HT1080 (cell line): ENCODE measurements at places on chromosomes 12 and 14. TPM values are rescaled to one million over a fixed set of nuclear protein-coding genes. Genes with fewer than 3 reads are reported as not detected.
A peak's percentile ranks its signal among the peaks of the same experiment; 100 is the strongest.

PLA2G1B gene
- total RNA-seq, result not detected in 2 replicates

- DNase-seq, result peak; percentile 81
Measured at GRCh38 chr12:48795550-48796455, 6.9 kb upstream of the ADCY6 start.

DPPA3 gene
- not detected in 2 replicates for total RNA-seq

GRCh38 chr12:52792185-52793029 is 3.5 kb downstream of the KRT3 start:
- DNase-seq, result no peak

PLEKHG3 gene
- total RNA-seq, result 23.5 and 27.9 TPM in 2 replicates

RNFT2 gene
- 5.6 and 6.0 TPM in 2 replicates for total RNA-seq

DNA sequence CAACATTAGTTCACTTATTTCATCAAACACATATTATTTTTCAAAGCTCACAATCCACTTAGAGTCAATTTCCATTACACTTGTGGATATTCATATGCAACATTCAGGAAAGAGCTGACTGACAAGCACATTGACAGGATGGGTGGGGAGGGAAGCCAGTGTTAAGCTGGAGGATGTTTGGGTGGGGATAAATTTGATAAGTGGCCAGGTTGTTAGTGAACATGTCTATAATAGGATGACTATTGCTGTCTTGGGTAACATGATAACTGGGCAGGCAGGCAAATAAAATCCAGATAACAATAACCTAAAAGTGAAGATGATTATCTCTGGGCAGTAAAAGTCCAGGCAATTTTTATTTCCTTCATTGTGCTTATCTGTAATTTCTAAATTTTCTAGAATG is 73.8 kb upstream of the OSBPL8 start:
- no peak for DNase-seq

DNA sequence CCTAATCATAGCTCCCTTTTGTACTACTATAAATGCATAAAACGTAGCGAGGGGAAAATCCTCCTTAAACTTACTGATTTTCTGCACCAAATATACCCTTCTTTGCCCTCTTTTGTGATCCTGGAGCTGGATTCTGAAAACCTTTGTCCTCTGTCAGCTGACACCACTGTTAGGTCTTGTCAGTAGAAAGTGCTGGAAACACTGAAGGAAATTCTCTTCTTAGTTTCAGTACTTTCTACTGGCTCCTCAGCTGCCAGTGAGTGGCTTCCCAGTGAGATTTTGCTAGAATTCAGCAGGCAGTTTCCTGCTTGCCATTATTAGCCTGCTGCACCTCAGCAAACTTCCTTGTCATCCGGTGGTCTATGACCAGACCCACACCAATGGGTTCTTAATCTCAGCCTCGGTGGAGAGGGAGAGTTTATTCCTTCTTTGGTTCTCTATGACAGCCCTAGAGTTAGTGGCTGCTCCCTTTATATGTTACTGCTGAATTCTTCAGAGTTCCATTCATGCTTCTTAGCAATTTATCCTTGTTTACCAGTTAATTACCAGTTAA is 476.2 kb downstream of the FSCB start:
- no peak for DNase-seq

- DNase-seq, result peak; percentile 43
Measured at GRCh38 chr12:15276088-15276698, 46.1 kb upstream of the PTPRO start.

PLBD1 gene
- not detected in 2 replicates for total RNA-seq

AKAP5 gene
- total RNA-seq, result 1.1 TPM in 2 replicates

GRCh38 chr14:90518941-90519256 is 122.1 kb downstream of the CALM1 start:
- DNase-seq, result peak; percentile 26

KRT85 gene
- not detected in 2 replicates for total RNA-seq

HOXC11 gene
- not detected in 2 replicates for total RNA-seq

DNA sequence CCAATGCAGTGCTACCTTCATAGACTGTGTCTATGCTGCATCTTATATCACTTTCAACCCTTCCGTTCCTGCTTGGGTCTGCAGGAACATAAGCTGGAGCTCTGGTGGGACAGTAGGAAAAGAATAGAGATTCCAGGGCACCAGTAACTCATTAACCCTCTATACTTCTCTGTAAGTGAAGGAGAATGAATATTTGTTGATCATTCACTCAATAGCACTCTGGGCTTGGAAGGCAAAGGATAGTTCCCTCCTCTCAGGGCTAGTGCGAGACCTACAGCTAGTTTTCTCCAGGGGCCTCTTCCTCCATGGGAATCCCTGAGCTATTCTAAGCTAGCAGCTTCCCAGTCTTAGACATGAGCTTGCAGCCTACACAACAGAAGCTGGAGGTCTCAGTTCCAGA is 84.7 kb downstream of the BMP4 start:
- DNase-seq, result no peak
